LHCN-M2 (cell line): ENCODE measurements at places on chromosomes 12 and 14.

GRCh38 chr12:43238281-43238680 lies 313.7 kb downstream of the ADAMTS20 start:
- no peak for DNase-seq

DNA sequence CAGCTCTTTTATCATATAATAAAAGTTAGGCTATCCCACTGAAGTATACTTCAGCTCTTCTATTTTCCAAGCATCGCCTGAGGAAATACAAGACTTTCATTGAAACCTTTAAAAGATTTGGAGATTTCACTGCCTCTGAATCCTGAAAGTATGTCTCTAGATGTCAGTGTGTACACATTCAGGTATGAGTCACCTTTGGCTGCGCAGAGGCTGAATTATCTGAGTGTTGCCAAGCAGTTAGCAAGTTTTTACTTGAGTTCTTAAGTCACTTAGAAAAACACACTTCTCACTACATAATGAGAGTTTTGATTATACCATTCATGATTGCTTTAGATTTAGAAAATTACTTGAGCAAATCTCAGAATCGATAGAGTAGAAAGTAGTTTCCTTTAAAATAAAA lies 210.3 kb downstream of the TMTC2 start:
- no peak for DNase-seq

DNA sequence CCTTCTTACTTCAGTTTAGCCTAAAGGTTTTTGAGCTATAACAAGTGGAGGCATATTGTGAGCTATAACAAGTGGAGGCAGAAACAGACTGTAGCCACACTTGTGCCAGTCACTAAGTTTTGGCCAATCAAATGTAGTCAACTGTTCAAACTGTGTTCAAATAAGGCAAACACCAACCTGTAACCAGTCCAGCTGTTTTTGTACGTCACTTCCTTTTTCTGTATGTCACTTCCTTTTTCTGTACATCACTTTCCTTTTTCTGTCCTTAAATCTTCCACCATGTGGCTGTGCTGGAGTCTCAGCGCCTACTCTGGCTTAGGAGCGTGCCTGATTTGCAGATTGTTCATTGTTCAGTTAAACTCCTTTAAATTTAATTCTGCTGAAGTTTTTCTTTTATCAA lies 79.7 kb downstream of the FUT8 start:
- DNase-seq: no peak

DNA sequence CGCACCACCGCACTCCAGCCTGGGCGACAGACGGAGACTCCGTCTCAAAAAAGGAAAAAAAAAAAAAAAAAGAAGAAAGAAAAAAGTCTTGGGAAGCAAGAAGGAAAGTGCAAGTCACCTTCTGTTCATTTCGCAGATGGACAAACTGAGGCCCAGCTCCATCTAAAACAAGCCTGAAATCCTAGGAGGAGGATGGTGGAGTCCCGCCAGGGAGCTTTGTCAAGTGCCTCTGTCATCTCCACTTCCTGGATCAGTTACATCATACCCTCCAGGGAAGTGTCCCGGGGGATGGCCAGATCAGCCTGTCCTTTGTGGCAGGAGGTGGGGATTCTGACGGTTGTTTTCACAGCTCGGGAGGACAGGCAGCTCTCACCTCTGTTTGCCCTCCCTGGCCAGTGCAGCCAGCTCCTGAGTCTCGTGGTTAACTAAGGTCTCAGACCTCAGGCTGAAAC lies 8.7 kb upstream of the SDSL start:
- DNase-seq: peak; percentile 18

DNA sequence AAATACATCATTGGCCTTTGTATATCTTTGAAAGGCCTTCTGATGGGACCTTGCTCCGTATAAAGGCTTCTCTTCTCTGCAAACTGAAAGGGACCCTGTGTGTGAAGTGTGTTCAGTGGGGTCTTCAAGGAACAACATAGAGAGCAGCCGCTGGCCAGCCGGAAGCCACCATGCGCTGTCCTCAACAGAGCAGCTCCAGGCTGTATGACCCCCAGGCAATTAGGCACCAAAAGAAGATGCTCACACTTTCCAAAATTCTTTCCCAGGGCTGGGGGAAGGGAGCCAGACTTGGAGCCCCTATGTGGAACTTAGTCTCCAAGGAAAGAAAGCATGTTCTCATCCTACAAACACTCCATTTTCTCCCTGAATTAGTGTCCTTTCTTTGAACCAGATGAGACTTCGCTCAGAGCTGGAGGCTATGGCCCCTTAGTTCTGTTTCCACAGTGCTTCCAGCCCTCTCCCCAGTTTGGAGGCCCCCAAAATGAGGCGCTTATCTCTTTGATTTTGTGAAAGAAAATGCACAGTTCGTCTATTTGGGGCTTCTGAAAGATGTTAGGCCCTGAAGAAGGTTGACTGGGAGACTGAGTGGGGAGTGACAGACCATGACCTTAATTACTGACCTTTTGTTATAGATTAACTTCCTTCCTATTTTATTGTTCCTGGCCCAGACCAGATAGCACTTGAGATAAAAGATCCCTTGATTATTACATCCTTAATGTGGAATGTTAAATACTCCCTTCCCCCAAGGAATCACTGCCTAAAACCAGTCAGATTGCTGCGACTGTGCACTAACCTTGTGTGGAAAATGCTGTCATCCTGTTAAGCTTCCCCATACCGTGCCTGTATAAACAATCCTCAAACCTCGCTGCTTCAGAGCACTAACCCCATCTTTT lies 128.3 kb upstream of the FGD4 start:
- DNase-seq: peak; percentile 11
